ENCODE measurements at places on chromosomes 1 and 21.

DNA sequence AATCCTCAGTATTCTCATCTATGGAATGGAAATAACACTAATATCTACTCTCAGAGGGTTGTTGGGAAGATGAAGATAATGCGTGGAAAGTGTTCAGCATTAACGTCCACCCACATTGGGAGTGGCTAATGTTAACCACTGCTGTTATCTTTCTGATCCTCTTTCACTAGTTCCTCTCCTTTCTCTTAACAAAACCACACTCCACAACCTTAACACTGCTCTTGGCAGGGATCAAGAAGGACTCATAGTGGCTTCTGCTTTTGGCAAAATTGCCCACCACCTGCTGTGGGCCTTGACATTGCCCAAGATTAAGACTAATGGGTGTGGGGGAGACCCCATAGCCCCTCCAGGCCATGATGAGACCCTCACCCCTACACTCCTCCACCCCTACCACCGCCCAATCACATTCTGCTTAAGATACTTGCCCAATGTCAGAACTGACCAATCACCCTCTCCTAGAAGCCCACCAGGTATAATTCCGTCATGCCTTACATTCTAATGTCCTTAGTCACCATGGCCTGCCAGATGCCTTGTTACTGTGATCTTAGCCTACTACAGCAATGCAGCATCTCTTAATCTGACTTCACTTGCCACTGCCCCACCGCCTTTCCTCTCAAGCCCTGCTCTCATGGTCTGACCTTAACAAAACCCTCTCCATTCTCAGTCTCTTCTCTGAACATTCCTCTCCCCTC is 27.1 kb downstream of the DHCR24 start:
- DNase-seq = no peak

GRCh38 chr1:192485692-192486436 is 89.7 kb upstream of the RGS1 start:
- DNase-seq = peak; percentile 89

- DNase-seq = no peak
Observed at GRCh38 chr1:227937838-227938145, 9.9 kb downstream of the WNT9A start.

DNA sequence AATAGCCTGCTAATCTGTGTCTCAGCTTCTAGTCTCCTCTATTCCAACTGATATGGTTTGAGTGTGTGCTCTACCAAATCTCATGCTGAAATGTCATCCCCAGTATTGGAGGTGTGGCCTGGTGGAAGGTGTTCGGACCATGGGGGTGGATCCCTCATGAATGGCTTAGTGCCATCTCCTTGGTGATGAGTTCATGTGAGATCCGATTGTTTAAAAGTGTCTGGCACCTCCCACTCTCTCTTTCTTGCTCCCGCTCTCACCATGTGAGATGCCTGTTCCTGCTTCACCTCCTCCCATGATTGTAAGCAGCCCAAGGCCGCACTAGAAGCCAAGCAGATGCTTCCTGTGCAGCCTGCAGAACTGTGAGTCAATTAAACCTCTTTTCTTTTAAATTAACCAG is 73.5 kb upstream of the CAMK1G start:
- no peak for DNase-seq

DNA sequence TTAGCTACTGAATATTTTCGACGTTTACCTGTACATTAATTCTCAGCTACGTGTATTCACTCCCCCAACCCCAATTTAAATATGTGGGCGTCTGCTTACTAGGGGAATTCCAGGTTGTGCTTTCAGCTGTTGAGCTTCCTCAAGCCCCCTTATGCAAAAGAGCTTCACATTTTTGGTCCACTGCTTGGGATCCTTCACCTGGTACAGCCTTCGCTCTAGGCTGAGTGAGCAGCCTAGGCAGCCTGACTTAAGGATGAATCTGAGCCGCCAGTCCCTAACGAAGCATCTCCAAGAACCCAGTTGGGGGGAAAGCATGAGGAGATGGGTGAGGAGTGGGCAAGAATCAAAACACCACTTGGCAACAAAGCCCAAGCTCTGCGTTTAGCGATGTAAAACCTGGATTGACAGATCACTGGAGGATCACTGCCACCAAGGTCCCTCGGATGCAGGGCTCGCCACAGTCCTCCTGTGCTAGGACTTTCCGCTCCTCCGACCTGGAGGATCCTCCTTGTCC is 674 bp downstream of the BCL10 start:
- DNase-seq = peak; percentile 40

DNA sequence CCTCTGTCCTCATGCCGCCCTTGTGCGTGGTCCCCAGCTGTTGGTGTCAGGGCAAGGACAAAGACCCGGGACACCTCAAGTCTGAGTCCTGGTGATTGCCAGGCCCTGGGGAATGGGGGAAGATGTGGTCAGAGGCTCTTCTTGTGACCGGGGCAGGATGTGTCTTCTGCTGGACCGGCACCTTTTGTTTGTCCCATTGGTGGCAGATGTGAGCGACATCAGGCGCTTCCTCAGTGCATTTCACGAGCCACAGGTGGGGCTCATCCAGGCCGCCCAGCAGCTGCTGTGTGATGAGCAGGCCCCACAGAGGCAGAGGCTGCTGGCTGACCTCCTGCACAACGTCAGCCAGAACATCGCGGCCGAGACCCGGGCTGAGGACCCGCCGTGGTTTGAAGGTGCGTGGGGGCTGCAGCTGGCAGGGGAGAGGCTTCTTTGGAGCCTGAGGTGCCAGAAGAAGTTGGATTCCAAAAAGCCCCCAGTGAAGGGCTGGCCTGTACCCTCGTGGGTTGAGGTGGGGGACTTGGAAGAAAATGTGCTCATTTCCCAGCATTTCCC is 8.4 kb downstream of the DFFB start:
- no peak for DNase-seq

DNA sequence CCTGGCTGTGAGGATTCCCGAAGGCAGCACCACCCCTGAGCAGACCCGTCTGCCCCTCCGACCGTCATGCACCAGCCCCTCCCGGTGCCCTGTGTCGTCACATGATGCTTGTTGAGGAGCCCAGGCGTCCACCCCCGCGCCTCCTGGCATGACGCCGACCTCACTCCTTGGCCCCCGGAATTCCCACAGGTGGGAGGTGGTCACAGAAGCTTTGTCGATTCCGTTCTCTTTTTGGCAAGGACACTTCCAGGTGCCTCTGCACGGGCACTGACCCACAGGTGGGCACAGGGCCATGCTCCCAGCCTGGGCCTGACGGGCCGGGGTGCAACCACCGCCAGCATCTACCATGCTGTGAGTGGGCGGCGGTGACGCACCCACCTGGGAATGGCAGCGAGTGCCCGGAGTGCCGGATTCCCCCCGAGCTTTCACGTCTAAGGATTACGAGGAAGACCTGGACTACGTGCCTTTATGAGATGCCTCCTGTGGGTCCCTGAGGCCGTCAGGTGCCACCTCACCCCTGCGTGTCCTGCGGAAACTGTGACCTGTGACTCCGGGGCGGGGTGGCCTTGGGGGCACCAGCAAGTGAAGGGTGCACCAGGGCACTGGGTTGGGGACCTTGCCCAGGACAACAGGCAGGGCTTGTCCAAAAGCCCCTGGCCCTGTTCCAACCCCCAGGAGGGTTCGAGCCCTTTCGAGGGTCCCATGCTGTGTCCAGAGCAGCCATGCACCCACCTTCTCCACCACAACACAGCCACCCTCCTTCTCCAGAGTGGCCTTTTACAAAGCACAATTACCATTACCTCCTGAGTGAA is 31.4 kb upstream of the COL6A1 start:
- DNase-seq = no peak

DNA sequence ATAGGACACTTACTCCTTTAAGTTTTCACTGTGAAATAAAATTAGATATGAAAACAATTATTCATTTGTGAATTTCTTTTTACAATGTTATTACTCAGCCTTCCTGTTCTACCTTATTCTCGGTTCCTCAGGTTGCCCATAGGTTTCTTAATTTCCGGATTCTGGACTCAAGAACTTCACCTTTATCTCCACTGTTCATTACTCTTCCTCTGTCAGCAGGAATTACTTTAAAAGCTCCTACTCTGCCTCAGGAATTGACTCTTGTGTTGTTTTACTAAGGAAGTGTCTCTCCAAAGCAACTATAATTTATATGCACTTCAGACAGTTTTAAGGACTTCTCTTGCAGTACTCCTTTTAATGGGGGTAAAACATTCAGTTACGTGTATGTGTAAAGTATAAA is 123.8 kb downstream of the OSBPL9 start:
- DNase-seq = peak; percentile 14

GRCh38 chr1:1132956-1133750 is 17.3 kb upstream of the C1orf159 start:
- DNase-seq = peak; percentile 32

GRCh38 chr1:245684166-245684565 is 529.4 kb downstream of the KIF26B start:
- DNase-seq = no peak

GRCh38 chr1:162872981-162873380 is 12.0 kb upstream of the CCDC190 start:
- no peak for DNase-seq

- no peak for DNase-seq
Observed at GRCh38 chr1:150976401-150976821, 1.8 kb upstream of the CERS2 start.
